Spinal cord (tissue), 10 donors: ENCODE measurements at places on chromosomes 12 and 14. TPM values are rescaled to one million over a fixed set of nuclear protein-coding genes. Genes with fewer than 3 reads are reported as not detected.

AICDA gene
- total RNA-seq, result 0.11 TPM

TROAP gene
- 10.5 TPM for total RNA-seq

COX8C gene
- total RNA-seq, result not detected

SLCO1B1 gene
- total RNA-seq, result not detected
